ENCODE measurements at places on chromosomes 13 and 19.
A peak's percentile ranks its signal among the peaks of the same experiment; 100 is the strongest.

DNA sequence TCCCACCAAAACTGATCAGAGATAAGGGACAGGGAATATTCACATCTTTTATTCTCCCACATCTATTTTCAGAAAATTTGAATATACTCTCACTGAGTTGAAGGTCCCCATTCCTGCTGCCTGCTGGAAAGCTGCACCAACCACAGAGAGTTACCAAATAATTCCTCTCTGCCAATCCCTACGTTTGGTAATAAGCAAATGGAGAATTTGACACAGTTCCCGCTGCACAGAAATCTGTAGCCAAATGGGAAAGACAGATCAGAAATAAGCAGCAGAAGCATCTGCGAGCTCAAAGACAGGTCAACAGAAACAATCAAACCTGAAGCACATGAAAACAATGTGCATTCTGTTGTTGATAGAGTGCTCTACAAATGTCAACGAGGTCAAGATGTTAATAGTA is 9.9 kb downstream of the ZNF112 start:
- no peak for DNase-seq

DNA sequence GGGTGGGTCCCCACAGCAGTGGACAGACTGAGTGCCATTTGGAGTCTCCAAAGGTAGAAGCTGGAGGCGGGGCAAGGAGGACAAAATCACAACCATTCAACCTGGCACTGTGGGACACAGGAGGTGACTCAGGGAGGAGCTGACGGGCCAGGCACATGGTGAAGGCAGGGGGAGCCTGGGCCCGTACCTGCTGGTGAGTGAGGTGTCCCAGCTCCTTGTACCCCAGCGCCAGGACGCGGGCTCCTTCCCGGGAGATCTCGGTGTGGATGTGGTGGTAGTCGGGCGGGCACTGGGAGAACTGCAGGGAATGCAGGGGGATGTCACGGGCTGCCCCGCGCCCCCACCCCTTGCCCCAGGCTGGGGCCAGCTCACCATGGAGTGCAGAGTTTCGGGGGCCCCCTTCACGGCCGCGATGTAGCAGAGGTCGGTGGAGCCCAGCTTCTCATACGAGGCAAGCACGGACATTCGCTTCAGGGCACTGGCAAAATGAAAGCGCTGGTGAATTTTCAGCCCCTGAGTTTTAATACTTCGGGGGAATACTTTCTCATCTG is 9.8 kb downstream of the ATP13A1 start:
- no peak for DNase-seq

DNA sequence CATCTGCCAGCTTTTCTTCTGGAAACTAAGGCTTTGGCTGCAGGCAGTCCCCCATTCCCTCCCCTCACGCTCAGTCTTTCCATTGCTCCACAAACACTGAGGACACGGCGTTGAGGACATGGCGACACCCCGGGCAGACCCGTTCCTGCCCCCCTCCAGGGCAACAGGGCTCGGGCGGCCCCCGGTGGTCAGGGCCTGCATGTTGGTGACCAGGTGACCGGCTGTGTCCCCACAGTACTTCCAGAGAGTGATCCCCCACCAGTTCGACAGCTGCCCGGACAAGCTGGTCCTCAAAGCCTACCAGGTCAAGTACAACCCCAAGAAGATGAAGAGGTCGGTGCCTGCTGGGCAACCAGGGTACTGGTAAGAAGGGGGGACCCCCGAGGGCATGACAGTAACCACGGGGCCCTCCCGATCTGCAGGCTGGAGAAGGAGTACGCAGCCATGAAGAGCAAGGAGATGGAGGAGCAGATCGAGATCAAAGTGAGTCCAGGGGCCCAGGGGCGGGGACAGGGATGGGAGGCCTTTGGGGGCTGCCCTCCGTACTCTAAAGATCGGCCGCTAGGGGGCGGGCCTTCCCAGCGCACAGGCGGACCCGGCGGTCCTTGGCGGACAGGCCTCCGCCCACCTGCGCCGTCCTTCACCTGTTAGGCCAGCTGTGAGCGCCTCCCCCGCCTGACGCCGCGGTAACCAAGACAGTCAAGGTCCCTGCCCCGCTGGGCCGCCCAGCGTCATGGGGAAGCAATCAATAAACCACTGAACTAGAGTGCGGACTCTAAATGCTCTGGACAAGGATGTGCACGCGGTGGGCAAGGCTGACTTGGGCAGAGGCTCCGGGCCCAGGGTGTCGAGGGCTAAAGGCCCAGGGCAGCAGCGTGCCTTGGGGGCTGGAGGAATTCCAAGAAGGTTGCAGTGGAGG is 21.1 kb downstream of the PRR36 start:
- peak; percentile 87 for DNase-seq

DNA sequence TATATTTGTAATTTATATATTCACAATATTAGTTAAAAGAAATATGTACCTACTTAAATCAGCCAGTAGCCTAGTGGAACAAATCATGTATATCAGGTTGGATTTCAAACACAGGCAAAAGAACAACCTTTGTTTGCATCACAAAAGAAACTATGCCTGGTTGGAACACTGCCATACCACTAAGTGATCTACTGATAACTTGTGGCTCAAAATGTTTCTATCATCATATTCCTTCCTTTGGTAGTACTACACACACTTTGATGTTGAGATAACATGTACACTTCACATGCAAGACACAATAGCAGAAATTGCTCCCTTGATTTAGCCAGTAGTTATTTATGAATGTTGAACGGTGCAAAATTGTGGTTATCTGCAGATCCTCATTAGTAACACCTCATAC is 146.0 kb upstream of the GPC6 start:
- peak; percentile 57 for DNase-seq

- no peak for DNase-seq
Measured at GRCh38 chr19:17953316-17953801, 13.5 kb upstream of the KCNN1 start.

- no peak for DNase-seq
Measured at GRCh38 chr13:83883061-83883523, 818 bp upstream of the SLITRK1 start.
